Activated CD4-positive, alpha-beta T cell treated with anti-CD3 and anti-CD28 coated beads, Interleukin-2, amount 10 ng/mL, durations not matched to agents 24 days and 14 days (primary cell): ENCODE measurements at places on chromosomes 2 and 18.

GRCh38 chr18:10140461-10141282 lies 226.9 kb downstream of the VAPA start:
- no peak for DNase-seq

- DNase-seq = peak; percentile 50
These were observed 60.8 kb downstream of the CRACDL start for GRCh38 chr2:98875081-98875728.

- no peak for DNase-seq
These were observed 354.2 kb downstream of the EN1 start for GRCh38 chr2:118493213-118493612.

GRCh38 chr2:191335875-191336464 lies 90.8 kb downstream of the MYO1B start:
- no peak for DNase-seq

GRCh38 chr2:65186093-65186868 lies 41.4 kb upstream of the ACTR2 start:
- no peak for DNase-seq

- DNase-seq = no peak
These were observed 68.8 kb downstream of the RAPGEF4 start for GRCh38 chr2:172804423-172804822.

DNA sequence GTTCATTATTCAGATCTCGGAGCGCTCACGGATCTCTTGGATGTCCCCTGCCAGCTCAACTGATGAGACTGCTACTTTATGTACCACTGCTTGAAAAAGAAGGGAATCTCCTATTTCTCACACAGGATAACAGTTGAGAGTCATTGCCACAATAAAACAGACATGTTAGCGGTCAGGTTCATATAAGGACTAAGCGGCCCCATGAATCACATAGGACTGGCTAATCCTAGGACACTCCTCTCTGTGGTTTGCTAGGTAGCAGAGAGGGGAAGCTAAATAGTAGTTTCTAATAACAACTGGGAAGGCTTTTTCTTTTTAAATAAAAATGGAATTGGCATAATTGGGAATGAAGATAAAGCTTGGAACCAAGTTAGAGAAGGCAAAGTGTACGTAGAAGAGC lies 15.9 kb upstream of the TGFA start:
- DNase-seq = no peak

DNA sequence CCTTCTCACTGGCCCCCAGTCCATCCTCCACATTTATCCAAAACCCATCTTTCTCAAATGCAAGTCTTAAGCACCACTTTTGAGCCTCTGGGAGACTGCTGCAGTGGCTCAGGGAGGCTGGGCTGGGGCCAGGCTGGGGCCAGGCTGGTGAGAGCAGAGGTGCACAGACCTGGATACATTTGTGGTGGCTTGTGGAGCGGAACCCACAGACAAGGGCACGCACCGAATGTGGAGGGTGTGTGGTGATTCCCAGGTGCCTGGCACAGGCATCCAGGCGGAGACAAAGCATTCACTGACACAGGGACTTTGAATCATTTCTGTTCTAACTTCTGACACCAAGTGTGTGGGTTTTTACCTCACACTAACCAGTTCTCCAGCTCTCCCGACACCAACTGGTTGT lies 42.2 kb upstream of the MGAT4A start:
- DNase-seq = no peak

DNA sequence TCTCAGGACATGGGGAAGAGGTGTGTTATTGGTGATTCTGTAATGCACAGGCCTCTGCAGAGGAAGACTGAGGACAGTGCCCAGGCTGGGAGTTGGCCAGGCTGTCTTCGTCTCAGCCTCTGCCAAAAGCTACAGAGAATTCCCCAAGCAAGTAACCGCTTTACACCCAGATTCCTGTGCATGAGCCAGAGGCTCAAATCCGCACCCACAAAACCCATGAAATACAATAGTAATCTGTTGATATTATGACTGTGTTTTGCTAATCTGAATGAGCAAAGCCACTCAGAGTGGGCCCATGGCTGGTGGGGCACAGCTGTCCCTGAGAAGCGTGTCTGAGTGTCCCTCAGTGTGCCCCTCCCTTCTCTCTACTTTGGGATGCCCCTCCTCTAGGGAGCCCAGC lies 149.5 kb upstream of the PXDN start:
- no peak for DNase-seq

DNA sequence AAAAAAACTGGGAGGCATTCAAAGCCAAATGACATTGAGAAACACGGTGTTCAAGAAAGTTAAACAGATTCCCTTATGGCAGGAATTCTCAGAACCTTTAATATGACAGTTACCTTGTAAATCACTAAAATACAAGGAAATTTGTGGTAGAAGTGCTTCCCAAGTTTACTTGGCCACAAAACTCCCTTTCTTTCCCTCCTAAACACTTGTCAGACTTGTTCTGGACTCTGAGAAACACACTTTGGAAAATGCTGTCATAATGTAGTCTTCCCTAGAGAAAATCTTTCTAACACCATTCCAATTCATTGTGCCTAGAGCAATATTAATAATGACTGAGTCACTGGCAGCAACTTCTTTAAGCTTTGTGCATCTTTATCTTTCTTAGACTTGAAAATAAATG lies 140.4 kb downstream of the ANKRD44 start:
- no peak for DNase-seq

DNA sequence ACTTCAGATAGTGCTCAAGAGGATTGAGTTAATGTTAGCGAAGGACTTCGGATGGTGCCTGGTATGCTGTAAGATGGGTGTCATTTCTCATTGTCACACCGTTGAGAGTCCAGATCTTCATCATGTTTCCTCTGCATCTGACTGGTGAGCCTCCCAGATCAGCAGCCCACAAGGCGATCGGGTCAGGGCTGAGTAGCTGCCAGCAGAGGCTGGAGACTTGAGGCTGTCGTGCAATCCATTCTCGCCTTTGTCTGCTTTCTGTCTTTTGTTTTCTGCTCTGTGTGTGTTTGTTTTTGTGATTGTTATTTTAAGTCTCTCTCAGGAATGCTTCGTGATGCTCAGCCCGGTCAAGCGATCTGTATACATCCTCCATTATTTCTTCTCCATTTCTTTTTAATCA lies 95.8 kb downstream of the TGOLN2 start:
- no peak for DNase-seq

DNA sequence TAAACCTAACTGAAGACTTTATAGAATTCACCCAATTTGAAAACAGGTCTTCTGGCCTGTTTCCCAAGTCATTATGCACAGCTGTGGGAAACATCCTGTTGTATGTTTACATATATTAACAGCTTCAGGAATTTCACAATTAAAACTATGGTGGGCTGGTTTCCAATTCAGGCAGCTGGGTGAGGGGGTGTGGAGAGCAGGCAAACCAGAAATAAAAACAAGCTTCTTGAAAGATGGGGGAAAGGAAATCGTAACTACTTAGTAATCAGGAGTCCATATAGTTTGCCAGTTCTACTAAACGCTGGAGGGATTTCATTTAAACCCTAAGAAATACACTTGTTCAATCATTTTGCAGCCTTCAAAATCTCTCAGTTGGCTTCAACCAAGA lies 22.8 kb downstream of the ATP8B1 start:
- no peak for DNase-seq

DNA sequence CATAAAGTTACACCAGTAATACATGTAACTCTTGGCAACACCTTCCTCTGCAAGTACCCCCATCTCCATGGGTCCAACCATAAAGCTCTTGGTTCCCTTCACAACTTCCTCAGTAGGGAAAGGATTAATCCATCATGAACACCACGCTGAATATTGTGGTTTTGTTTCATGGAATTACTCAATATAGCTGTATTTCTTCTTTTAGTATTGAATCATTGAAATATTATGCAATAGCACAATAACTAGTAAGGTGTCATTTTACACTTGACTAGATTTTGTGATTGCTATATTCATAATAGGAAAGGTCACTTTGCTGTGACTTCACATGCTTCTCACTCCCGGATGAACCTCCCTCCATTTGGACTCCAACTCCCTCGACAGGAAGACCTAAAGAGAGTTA lies 29.7 kb upstream of the PID1 start:
- no peak for DNase-seq

DNA sequence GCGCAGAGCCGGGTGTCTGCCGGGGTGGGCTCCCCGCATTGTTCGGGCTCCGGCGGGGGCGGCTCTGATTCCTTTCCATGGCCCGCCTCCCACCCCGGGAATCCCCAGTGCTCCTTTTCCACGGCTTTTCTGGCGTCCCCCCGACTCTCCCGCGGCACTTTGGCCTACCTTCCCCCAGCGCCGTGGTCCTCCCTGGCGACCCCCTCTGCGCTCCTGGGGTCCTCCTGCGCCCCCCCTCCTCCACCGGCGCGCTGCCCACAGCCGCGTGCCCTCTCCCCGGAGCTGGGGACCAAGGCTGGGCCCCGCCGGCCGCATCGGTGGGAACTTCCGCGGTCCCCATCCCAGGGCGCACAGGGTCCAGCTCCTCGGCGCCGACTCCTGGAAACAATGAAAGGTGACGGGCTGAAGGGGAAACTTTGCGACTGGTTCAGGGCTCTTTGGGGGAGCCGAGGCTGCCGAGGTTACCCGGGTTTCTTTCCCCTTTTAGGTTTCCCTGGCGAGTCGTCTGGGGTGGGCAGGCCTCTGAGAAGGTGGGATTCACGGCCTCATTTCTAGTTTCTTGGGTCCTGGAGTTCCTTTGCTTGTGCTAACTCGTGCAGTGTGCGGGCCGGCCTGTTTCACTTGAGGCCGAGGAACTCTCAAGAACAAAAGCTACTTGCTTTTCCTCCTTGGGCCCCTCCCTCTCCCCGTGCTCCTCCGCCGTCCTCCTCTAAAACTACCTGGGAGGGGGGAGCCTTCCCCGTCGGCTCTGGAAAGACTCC lies 2.2 kb downstream of the TGIF1 start:
- peak; percentile 82 for DNase-seq

DNA sequence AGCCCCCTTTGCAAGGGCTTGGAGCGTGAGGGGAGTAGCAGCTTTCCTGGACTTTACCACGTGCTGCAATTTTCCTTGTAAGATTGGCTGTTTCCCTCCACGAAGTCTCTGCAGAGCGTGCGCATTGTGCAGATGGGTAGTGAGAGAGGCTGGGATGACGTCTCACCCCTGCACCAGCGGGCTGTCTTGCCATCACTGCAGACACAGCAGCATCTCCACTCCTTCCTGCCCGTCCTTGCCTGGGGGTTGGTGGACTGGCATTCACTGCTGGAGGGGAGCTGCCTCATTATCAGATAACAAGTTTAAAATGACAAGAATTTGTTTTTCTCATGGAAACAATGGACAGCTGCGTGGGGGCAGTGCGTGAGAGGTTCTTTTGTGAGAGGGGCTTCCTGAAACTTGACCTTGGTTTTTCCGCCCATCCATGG lies 45.3 kb upstream of the HS6ST1 start:
- DNase-seq = no peak

- DNase-seq = no peak
These were observed 166.4 kb downstream of the TMEM247 start for GRCh38 chr2:46645681-46646162.
